ENCODE measurements at places on chromosomes 1 and 21. TPM values are rescaled to one million over a fixed set of nuclear protein-coding genes. Genes with fewer than 3 reads are reported as not detected.

Gene ADGRL4
- total RNA-seq, result not detected

Gene TMEM50B
- 18.5 TPM for total RNA-seq

Gene FAM177B
- not detected for total RNA-seq

Gene GPR25
- not detected for total RNA-seq

Gene GPR157
- 19.8 TPM for total RNA-seq

Gene IL6R
- total RNA-seq, result 12.2 TPM

Gene ZBTB37
- total RNA-seq, result 11.6 TPM

Gene BACH1
- total RNA-seq, result 20.0 TPM

Gene EPHB2
- 29.0 TPM for total RNA-seq

Gene MTFR1L
- 68.5 TPM for total RNA-seq

Gene NUP210L
- 0.05 TPM for total RNA-seq

Gene SPATA17
- 0.51 TPM for total RNA-seq

Gene TNNT2
- total RNA-seq, result not detected

Gene S100A1
- total RNA-seq, result 2.9 TPM

Gene SLC35D1
- 7.0 TPM for total RNA-seq

Gene NDUFS2
- total RNA-seq, result 94.9 TPM

Gene PDPN
- 0.28 TPM for total RNA-seq

Gene KIRREL1
- total RNA-seq, result 145 TPM

Gene ST6GALNAC5
- not detected for total RNA-seq

Gene FAM72C
- total RNA-seq, result 1.2 TPM

Gene TRAF3IP3
- 0.67 TPM for total RNA-seq

Gene RPTN
- total RNA-seq, result not detected

Gene THEMIS2
- total RNA-seq, result 4.2 TPM

Gene CDK18
- total RNA-seq, result 7.0 TPM

Gene TMEM52
- total RNA-seq, result 2.5 TPM

Gene ATP6V1G3
- not detected for total RNA-seq

Gene OR10J1
- not detected for total RNA-seq

Gene AKR7A3
- 1.4 TPM for total RNA-seq

Gene C1orf105
- not detected for total RNA-seq

Gene EPHA10
- 2.8 TPM for total RNA-seq

Gene B3GALT5
- 0.10 TPM for total RNA-seq

Gene DMBX1
- 0.05 TPM for total RNA-seq

Gene CELA2B
- total RNA-seq, result not detected

Gene LRRC38
- not detected for total RNA-seq

Gene SDC3
- total RNA-seq, result 36.1 TPM

Gene CLCA4
- 0.08 TPM for total RNA-seq

Gene SLC2A5
- total RNA-seq, result 0.26 TPM

Gene ZNF670
- 6.4 TPM for total RNA-seq

Gene MTARC2
- total RNA-seq, result 10.1 TPM

Gene OR2T35
- total RNA-seq, result not detected

Gene CELSR2
- total RNA-seq, result 4.1 TPM

Gene CNR2
- not detected for total RNA-seq

Gene PSMB4
- total RNA-seq, result 412 TPM

Gene SYPL2
- 0.74 TPM for total RNA-seq

Gene AUNIP
- 12.2 TPM for total RNA-seq
